Fibroblast of skin of right biceps (primary cell): ENCODE measurements at places on chromosomes 1 and 21.
A peak's percentile ranks its signal among the peaks of the same experiment; 100 is the strongest.

- no peak for DNase-seq
Observed at GRCh38 chr1:226611301-226611700, 62.7 kb downstream of the STUM start.

DNA sequence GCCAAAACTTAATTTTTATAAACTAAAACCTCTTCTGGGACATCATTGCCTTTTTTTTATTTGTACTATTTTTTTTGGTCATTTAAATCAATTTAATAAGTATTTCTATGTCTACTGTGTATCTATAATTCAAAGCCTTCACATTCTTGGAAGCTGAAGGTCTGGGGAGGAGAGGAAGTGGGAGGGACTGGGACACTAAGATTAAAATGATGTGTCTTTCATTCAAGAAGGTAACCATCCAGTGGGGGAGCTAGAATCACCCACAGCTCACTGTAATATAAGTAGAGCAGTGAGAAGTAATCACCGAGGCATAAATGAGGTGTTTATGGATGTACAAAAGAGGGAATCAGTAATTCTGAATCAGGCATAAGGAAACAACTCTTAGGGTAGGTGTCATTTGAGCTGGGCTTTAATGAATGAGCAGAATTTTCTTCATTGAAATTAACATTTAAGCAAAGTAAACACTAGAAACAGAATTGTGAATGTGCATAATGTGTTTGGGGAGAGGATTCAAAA is 52.8 kb downstream of the PTGER3 start:
- DNase-seq, result no peak

DNA sequence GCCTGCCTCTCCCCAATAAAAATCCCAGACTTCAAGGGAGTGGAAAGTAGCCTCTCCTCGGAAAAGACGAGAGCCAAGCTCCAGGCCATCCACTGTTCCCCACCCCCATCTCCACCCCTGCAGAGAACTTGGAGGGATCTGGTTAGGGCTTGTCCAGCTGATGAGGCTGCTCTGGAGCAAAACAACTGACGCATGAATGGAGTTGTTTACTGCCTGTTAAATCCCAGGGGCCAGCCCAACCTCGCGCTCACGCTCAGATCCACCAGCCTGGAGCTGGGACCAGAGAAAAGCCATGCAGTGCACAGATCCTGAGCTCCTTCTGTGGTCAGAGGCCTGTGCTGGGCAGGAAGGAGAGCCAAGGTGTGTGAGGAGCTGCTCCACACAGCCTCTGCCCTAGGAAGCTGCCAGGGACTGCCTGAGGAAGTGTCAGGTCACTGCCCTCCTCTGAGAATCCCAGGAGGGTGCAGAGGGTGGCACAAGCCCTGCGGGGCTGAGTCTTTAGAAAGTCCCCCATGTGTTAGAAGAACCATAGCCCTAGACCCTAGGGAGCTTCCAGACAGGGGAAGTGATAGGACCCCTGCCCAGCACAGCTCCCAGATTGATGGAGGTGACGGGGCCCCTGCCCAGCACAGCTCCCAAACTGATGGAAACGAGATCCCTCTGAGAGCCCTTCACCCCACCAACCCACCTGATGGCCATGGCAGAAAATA is 109.0 kb upstream of the IPO9 start:
- peak; percentile 77 for DNase-seq

DNA sequence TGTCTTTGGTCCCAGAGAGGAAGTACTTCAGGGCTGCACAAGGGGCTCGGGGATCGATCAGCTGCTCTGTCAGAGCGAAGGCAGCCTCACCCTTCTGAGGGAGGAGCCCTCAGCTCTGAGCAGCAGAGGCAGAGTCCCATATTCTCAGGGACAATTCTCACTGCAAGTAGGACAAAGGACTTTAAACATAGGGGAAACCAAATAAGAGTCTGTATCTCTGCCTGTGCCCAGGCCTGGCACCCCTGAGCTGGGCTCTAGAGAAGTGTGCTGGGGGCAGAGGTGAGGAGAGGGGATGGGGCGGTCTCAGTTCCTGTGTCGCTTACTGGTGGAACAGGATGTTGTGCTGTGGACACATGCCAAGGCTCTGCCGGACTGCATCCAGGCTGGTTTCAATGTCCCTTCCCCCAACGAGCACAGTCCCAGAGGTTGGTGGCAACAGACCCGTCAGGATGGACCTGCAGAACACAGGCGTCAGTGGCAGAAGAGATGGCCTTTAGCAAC is 76.6 kb downstream of the ABCA4 start:
- DNase-seq, result no peak

DNA sequence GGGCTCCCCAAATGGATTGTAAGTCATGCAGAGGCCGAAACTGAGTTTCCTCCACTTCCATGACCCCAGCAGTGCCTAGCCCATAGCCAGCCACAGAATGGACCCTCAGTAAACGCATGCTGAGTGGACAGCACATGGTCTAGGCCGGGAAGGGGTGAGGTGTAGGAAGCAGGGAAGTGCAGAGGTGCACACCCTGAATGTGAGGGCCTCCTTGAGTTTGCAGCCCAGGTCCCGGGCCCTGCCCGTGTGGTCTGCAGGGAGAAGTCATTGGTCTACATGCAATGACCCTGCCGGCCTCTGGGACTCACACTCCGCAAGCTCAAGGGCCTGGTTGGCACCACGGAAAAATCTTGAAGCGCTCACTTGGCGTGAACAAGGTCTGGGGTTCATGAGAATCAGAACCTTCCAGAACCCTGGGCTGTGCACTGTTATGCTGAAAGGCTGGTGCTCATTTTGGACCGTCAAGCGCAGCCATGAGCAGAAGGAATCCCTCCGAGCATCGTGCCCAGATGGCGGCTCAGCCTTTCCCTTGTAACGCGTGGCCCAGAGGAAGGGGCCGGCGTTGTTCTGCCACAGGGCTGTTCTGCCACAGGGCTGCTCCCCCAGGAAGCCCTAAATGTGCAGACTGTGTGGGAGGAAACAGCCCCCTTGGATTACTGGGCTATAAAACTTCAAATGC is 66.4 kb downstream of the PSMG1 start:
- DNase-seq, result no peak

DNA sequence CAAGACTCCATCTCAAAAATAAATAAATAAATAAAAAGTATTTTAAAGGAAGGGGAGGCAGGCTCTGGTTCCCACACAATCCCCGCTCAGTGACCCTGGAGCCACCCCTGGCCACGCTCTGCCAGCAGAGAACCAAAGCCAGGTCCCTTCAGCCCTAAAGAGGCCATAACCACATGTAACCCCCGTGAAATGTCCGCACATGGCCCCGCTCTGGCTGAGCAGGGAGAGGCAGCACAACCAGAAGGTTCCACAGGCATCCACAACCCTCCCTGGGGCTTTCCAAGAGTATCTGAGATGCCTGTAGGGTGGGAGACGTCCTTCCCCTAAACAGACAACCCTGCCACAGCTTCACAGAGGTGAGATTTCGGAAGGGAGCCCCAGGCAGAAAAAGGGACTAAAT is 1.4 kb upstream of the ARF1 start:
- no peak for DNase-seq

GRCh38 chr21:44648557-44649311 is 2.5 kb downstream of the KRTAP10-11 start:
- DNase-seq, result no peak
